HS-27A (cell line): ENCODE measurements at places on chromosomes 2 and 18.

DNA sequence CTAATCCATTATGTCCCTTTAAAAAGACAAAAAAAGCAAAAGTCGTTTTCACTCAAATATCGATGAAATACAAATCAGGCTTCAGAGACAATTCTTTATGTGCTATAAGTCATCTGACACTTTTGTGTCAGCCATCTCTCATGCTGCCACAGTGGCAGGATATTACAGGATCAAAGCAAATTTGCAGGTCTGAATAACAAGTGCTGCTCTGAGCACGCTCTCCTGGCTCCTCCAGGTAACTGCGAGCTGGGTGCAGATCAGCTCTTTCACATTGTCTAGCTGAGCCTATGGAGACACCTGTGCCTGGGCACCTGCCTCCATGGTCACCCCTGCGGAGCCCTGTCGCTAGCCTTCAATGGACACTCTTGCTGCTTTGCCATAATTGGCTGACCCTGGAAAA, 250.2 kb upstream of the RAB12 start:
- DNase-seq, result no peak

DNA sequence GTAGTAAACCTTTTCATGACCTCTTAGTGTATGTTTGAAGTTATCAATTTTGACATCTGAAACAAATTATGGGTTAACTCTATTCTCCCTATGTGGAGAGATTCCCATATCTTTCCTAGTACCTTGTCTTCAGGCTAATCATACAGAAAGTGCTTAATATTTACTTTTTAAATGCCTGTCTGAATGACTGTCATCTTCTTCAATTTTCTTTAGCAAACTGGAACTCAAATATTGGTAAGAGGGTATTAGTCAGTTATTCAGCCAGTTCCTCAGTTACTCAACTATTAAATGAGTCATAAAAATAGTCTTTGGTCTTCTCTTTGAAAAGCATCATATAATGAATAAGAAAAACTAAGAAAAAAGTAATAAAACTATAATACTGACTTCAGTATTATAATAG, 1038.0 kb upstream of the PIK3C3 start:
- no peak for DNase-seq

GRCh38 chr2:165874445-165875039, 79.0 kb downstream of the TTC21B start:
- no peak for DNase-seq

GRCh38 chr2:235240574-235240973, 253.3 kb upstream of the AGAP1 start:
- no peak for DNase-seq

GRCh38 chr2:206518997-206519396, 75.7 kb downstream of the ADAM23 start:
- no peak for DNase-seq

DNA sequence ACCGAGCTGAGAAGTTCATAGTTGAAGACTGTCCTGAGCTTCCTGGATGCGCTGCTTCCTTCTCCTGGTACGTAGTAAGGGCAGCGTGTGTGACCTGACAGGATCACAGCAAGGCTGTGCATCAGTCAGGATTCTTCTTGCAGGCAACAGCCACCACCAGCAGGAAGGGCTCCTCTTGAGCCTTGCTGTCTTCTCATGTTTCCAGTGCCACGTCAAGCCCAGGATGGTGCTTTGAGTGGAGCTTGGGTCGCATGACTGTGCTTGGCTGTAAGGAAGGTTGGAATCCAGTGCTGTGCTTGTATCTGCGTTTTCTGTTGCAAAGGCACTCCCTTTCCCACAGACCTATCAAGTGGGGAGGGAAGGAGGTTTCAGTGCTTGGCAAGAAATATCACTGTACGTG, 194.3 kb downstream of the LDLRAD4 start:
- DNase-seq, result no peak

DNA sequence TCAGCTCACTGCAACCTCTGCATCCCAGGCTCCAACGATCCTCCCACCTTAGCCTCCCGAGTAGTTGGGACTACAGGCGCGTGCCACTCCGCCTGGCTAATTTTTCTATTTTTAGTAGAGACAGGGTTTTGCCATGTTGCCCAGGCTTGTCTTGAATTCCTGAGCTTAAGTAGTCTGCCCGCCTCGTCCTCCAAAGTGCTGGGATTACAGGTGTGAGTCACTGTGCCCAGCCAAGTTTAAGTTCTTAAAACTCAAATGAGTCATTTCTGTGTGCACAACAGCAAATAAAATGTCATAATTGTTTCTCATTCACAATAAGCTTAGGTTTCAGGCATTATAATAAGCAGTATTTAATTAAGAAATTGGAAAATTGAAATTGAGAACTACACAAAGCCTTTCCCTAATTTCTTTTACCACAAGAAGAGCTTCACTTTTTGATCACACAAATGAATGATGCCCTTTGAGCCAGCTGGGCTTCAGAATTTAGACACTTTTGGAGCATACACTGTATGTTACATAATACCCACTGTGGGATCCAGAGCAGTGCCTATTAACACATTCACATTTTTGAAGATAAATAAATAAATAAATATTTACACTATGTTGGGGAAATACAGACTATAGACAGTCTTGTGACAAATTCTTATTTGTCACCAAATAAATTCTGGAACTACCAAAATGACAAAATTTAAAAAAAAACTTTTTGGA, 8.6 kb upstream of the ME2 start:
- DNase-seq, result peak; percentile 66

DNA sequence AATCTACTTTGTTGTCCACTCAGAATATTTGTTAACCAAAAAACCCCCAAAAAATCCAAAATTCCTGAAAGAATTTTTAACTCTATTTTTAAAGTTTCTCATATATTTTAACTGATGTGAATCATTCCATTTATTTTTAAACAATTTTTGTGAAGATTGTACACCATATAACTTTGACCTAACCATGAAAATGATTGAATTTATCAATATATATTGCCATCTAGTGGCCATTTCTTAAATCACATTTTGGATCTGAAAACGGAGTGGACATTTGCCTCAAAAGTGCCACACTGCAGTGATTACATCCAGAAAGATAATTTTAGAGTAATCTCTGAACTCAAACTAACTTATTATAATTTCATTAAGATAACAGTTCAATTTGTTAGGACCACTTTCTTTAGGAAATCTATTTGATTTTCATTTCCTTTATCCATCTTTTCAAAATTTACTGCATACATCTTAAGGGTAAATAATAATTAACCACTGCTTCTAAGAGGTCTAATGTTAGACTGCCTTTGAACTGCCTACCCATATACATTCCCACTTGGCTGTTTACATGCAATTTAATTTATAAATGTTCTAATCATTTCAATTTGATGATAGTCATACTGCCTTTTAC, 71.1 kb downstream of the DSC3 start:
- DNase-seq, result no peak

GRCh38 chr2:117359266-117359914, 455.1 kb upstream of the DDX18 start:
- DNase-seq, result no peak

DNA sequence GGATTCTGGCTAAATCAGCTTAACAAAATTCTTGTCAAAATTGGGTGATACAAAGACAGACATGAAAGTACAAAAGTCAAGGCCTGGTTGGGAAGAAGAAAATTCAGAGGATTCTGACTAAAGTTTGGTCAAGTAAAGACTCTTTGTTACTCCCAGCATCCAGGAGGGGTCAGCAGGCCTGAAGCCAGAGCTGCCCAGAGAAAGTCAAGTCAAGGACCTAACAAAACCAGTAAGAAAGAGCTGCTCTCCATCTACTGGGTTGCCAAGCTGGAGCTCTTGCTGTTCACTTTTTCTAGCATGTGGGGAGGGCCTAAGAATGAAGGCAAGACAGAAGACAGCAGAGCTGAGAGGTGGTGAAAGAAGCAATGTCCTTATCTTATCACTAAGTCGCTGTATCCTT, 143.3 kb downstream of the C1D start:
- no peak for DNase-seq

DNA sequence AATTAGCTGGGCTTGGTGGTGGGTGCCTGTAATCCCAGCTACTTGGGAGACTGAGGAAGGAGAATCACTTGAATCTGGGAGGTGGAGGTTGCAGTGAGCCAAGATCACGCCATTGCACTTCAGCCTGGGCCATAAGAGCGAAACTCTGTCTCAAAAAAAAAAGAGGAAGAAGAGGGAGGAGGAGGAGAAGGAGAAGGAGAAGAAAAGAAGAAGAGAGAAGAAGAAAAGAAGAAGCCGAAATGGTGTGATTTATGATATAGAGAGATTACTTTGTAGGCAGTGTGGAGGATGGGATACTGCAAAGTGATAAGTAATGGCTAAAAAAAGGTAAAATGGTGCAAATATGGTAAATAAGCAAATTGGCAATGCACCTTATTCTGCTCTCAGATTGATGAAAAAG, 25.1 kb downstream of the THNSL2 start:
- no peak for DNase-seq

GRCh38 chr2:9508931-9509330, 34.6 kb downstream of the IAH1 start:
- DNase-seq, result no peak

DNA sequence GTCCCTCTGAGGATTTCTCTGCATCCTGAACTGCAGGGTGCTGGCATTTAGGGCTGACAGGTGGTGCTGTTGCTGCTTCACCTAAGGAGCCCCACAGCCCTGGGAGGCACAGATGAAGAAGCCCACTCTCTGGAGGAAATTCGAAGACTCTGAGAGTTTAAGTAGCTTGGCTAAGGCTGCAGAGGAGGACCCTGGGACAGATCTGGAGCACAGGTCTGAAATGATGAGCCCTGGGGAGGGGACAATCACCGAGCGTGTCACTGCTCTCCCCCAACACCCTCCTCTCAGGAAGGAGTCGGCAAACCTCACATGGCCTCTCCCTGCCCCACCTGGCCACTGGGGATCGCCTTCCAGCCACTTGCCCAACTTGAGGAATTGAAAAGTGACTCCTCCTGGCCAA, 18.6 kb downstream of the CYP27C1 start:
- DNase-seq, result no peak

- DNase-seq, result no peak
These were observed 371.9 kb downstream of the STK39 start for GRCh38 chr2:167875529-167875928.

DNA sequence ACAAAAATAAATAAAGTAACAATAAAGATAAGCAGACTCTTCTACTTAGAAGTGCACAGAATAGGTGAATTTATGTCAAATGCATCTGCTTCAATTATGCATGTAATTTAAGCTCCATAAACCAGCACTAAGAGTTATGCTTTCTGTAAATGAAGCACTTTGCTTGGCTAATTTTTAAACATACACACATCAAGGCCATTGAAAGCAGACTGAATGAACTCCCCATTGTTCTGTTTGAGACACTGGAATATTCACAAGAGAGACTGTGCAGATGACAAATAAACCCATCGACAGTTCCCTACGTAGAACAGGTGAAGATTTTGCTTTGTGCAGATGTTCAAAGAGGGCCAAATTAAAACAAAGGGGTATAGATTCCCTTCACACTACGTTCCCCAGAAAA, 133.4 kb downstream of the PID1 start:
- no peak for DNase-seq

GRCh38 chr2:81648370-81648769, 1343.8 kb upstream of the LRRTM1 start:
- DNase-seq, result no peak

- no peak for DNase-seq
These were observed 139.0 kb downstream of the UXS1 start for GRCh38 chr2:106054880-106055655.

GRCh38 chr2:108640731-108641130, 78.6 kb upstream of the RANBP2 start:
- DNase-seq, result peak; percentile 74

GRCh38 chr2:64548761-64549160, 24.6 kb downstream of the AFTPH start:
- no peak for DNase-seq

- DNase-seq, result no peak
These were observed 43.0 kb upstream of the EHBP1 start for GRCh38 chr2:62662554-62662953.

DNA sequence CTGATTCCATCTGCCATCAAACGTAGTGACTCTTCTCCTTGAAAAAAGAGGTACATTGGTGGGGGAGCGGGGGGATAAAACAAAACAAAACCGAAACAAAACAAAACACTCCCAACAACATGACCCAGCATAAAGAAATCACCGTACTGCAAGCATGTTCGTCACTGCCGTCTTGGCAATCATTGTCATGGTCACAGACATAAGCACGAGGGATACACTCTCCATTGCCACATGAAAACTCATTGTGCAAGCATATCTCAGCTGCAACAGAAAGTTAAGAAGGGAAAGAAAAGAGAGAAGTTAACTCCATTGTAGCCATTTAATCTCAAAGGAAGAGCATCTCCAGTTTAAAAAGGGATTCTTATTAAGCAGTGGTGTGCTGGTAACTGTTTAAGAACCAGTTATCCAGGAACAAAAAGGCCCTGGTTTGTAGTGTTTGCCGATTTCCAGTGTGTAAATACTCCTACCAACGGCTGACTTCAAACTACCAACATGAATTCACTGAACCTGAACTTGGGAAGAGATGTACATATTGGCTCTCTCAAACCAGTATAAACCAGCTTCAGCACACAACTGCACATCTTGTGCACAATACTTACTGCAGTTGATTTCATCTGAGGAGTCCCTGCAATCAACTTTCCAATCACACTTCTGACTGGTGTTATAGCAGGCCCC, 68.2 kb downstream of the LRP2 start:
- DNase-seq, result no peak
